ENCODE measurements at places on chromosomes 1 and 21. TPM values are rescaled to one million over a fixed set of nuclear protein-coding genes. Genes with fewer than 3 reads are reported as not detected.

The FAM167B gene
- 8.4 TPM for polyA plus RNA-seq

The PLEKHG5 gene
- 12.6 TPM for polyA plus RNA-seq

The PADI2 gene
- polyA plus RNA-seq = 3.0 TPM

The NASP gene
- polyA plus RNA-seq = 275 TPM

- no peak for DNase-seq
These were observed 36.4 kb upstream of the PRSS38 start for GRCh38 chr1:227779021-227779441.

- no peak for DNase-seq
These were observed 330.3 kb downstream of the ZNF326 start for GRCh38 chr1:90325168-90325567.

- no peak for DNase-seq
These were observed 39.1 kb upstream of the IGSF5 start for GRCh38 chr21:39705849-39706248.

- no peak for DNase-seq
These were observed 3.2 kb downstream of the SELENBP1 start for GRCh38 chr1:151369302-151369610.

DNA sequence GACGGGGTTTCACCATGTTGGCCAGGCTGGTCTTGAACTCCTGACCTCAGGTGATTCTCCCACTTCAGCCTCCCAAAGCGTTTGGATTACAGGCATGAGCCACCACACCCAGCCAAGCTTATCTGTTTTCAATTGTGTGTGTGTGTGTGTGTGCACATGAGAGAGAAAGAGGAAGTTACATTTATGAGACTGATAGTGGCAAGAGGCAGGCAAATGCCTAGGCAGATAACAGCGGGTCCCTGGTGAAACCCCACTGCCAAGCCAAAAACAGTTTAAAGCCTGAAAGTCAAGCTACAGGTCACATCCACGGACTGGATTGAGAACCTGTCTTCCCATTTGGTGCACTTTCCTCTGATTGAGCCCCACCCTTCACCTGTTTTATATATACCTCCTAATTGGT, 35.1 kb upstream of the IFNGR2 start:
- DNase-seq = no peak

DNA sequence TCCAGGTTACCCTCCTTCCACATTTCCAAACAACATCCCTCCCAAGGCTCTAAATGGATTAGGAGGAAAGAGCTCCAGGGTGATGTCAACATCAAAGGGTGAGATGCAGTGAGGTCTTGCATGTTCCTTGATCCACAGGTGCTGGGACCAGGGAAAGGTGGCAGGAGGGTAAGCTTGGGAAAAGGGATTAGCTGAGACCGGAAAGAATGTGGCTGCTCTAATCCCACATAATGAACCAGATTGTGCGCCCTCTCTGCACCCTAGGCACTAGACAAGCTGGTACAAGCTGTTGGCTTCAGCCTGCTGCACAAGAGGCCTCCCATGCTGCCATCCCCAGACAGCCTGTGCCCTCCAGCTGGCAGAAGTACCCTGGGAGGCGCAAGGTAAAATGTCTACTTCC, 34.9 kb downstream of the PLXNA2 start:
- no peak for DNase-seq

- peak; percentile 12 for DNase-seq
These were observed 750 bp downstream of the SYNJ1 start for GRCh38 chr21:32726839-32727686.

DNA sequence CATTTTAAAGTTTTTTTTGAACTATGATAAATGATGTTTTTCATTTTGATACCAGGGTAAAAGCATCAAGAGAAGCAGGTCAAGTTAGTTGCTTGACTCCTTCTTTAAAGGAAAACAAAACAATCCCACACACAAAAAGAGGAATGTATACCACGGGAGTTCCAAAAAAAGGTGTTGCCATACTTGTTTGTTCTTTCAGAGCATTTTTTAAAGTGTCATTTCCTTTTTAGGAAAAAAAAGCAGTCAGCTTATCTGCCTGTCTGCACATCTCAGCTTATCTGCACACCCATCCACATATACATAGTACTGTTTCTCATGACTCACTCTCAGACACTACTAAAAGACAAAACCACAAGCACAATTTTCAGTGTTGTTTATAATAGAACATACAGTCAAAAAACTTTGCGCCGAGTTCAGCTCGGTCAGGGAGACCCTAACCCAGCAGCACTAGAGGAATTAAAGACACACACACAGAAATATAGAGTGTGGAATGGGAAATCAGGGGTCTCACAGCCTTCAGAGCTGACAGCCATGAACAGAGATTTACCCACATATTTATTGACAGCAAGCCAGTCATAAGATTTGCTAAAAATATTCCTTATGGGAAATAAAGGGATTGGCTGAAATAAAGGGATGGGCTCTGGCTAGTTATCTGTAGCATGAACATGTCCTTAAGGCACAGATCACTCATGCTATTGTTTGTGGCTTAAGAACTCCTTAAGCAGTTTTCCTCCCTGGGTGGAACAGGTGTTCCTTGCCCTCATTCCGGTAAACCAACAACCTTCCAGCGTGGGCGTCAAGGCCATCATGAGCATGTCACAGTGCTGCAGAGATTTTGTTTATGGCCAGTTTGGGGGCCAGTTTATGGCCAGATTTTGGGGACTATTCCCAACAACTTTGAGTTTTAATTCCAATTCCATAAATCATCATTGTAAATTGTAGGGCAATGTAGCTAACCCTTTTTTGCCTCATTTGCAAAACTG, 11.4 kb upstream of the MNDA start:
- no peak for DNase-seq

All from right renal pelvis (tissue), 4 donors.